Right atrium auricular region (tissue), 2 donors: ENCODE measurements at places on chromosomes 1 and 21. TPM values are rescaled to one million over a fixed set of nuclear protein-coding genes. Genes with fewer than 3 reads are reported as not detected.

- H3K4me1 ChIP-seq: no peaks in the 10 kb centered on the region
- no peak for DNase-seq
- no peak overlapping the region for H3K27ac ChIP-seq
- no peaks in the 10 kb centered on the region for H3K27me3 ChIP-seq
Measured at GRCh38 chr21:16865632-16866031, 647.2 kb upstream of the CXADR start.

Gene ANKRD65
- total RNA-seq: 2.2 TPM

Gene ELAVL4
- 0.28 TPM for total RNA-seq

Gene PTP4A2
- 319 TPM for total RNA-seq
